ENCODE measurements at places on chromosomes 2 and 18.

GRCh38 chr18:69936191-69936558, 11.5 kb downstream of the CD226 start:
- DNase-seq: no peak

GRCh38 chr2:68909793-68910674, 38.8 kb upstream of the BMP10 start:
- no peak for DNase-seq

- DNase-seq: no peak
Observed at GRCh38 chr2:32614084-32614483, 13.8 kb upstream of the TTC27 start.

- no peak for DNase-seq
Observed at GRCh38 chr18:67608191-67608590, 91.7 kb upstream of the DSEL start.

- no peak for DNase-seq
Observed at GRCh38 chr18:74013955-74014354, 133.7 kb downstream of the FBXO15 start.

DNA sequence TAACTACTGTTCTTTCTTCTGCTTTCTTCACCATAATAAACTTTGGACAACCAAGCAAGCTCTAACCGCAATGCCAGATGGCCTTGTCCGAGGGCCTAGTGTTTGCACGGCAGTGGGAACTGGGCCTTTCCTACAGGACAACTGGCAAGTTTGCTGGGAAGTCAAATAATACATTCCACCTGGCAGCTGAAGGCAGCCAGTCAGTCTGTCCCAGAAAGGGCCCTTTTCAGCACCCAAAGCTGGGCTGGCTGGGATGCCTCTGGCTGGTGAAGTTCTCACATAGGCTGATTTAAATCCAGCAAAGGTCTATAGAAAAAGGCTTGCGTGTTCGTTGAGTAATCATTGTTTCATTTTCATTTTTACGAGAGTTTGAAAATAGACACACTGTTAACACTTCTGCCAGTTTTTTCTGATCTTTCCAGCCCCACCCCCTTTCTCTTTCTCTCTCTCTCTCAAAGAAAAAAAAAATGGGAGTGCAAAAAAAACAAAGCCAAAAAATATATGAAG, 110.0 kb upstream of the EPAS1 start:
- DNase-seq: no peak

GRCh38 chr2:4247791-4248190, 544.4 kb downstream of the DCDC2C start:
- no peak for DNase-seq

DNA sequence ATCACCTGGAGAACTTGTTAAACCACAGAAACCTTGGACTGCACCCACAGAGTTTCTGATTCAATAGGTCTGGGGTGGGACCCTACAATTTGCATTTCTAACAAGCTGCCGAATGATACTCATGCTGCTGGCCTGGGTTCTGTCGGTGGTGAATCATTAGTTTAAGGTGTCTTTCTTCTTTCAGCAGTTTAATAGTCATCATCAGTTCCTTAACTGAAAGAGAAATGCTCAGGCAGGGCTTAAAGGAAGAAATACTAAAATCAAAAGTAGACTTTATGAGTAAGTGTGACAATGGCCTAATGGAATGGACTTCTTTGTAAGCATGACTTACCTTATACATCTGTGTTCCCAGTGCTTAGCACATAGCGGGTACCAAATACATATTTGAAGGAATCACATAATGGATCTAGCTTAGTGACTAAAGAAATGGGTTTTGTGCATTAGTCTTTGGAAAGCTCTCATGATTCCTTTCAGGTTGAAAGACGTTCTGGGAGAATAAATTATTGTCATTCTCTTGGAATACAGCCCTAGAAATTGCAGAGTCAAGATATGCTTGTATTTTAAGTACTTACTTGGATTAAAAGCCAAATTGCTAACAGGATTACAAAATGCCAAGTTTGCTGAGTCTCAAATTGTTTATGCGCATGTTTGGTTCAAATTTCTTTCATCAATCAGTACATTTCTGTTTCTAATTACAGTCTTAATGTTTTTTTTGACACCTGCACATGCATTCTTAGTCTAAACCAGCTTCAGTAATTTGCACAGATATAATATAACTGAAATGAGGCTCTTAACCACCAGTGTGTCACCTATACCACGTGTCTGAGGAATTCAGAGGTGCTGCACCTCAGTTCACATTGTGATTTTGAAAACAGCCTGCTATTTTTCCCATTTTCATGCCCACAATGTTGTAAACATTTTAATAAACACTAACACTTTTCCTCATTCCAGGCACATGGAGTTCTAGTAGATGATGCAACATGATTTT, 220.3 kb upstream of the NRP2 start:
- no peak for DNase-seq

DNA sequence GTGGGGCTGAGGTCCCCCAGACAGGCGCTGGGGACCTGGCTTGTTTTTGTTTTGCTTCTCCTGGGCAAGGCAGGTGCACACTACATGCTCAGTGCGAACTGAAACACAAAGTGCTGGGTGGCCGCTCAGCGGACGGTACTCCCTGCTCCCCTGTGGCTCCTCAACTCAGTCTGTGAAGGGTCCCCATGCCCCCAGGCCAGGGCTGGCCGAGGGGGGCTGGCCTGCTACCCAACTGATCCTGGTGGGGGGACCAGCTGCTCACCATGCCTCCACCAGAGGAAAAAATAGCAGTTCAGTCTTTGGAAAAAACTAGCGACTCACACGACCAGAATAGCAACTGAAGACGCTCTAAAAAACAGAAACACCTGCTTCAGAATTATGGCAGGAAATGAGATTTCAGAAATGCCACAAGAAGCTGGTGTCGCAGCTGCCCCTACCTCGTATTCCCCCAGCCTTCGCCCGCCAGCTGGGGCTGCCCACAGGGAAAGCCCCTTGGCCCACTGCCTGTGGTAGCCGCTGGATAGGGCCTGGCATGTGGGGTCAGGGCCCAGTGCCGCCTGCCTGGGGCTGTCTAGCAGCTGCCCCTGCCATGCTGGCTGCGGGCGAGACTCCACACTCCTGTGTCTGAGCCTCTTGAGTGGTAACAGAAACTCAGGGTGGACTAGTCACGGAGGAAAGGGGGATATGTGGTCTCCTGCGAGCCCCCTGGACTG, 43.7 kb downstream of the MEX3C start:
- DNase-seq: no peak

GRCh38 chr2:99422599-99422998, 67.2 kb downstream of the REV1 start:
- DNase-seq: no peak

DNA sequence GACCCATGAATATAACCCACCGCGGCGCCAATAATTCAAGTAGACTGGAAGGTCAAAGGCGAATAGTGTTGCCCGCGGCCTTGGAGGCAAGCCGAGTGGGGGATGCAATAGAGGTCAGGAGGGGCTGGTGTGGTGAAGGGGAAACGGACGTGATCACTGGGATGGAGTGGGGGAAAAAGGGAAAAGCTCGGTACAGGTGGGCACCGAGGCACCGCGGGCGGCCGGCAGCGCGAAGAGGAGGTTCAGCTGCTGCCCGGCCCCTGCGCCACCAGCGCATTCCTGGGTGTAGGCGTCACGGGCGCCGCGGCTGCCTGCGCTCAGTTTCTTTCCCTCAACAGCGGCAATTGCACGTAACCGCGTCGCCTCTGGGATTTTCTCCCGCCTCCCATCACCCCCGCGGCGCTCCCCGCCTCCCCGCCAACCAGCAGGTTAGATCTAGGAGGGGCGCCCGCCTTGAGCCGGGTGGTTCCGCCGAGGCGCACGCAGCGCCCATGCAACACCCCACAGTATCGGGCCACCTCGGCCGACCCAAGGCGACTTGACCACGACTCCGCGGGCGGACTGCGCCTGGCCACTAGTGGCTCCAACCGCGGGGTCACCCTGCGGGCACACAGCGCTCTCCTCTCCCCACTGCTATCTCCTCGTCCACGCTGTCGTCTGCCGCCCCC, 1.5 kb downstream of the RND3 start:
- no peak for DNase-seq

- DNase-seq: no peak
Observed at GRCh38 chr2:32714521-32714920, 86.7 kb downstream of the TTC27 start.

GRCh38 chr2:3470856-3471737, 48.2 kb downstream of the ADI1 start:
- DNase-seq: no peak

DNA sequence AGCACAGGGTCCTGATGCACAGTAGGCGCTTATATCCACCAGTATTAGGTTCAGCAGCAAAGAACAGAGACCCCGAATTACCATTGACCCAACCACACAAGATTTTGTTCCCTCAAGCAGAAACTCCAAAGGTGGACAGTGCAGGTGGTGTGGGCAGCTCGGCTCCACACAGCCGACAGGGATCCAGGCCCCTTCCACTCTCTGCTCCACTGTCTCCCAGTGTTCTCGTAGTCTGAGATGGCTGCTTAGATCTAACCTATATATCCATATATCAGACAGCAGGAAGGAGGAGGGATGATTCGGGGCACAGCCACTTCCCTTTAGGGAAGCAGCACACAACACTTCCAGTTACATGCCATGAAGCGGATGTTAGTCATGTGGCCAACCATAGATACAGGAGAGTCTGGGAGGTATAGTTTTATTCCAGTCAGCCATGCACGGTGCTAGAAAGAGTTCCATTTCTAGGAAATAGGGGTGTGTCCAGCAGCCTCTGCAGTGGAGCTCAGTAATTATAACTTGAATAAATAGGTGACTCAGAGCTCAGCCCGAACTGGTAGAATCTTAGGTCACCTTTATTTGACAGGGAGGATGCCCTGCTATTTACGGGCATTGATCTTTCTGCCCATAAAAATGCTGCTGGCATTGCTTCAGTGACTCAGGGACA, 158.9 kb downstream of the TWIST2 start:
- no peak for DNase-seq
